Stimulated activated CD8-positive, alpha-beta memory T cell treated with anti-CD3 and anti-CD28 coated beads, Interleukin-4, amount 100 ng/mL, for 24 hours (primary cell): ENCODE measurements at places on chromosomes 1 and 21.

DNA sequence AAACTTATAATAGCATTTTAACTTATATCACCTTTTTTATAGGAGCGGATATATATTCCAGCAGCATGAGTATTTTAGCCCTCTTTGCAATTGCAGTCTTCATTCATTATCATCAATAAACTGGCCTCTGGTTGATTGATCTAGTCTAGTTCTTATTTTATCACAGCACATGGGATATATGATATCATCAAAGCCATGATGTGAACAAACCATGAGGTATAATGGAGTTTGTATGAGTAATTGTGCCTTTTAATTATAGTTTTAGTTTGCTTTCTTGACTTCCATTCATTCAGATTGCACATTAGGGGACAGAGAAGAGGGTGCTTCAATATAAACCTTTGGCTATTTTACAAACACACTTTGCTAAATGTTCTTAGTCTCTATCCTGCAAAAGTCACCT is 3.5 kb upstream of the UBR4 start:
- no peak for DNase-seq

GRCh38 chr1:60052601-60053000 is 21.0 kb downstream of the C1orf87 start:
- no peak for DNase-seq

DNA sequence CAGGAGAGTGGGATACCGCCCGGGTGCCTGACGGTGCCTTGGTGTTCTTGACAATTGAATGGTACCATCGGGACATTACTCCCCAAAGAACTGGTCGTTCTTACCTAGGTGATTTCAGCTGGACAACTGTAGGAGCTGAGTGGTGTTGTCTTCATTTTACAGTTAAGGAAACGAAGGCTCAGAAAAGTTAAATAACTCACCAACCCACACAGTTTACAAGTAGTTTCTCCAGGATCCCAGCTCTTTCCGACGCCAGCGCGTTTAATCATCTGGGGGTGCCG is 1.6 kb downstream of the PIK3CD start:
- no peak for DNase-seq

- DNase-seq = no peak
These were observed 247.3 kb downstream of the FOXD2 start for GRCh38 chr1:47684964-47685762.

DNA sequence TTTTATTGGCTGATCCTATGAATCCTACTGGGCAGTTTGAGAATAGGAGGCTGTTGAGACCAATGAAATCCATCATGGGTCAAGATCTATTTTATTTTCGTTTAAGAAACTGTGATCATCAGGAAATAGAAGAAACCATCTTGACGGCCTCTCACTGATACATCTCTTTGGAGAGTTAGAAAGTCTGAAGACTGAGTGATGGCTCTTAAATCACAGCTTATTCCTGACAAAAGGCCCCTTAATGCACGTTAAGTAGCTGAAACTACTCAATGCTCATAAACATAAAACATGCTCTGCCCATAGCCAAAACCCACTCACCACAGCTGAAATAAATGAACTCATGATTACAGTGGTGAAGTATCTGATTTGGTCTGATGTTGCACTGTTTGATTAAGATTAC is 784.5 kb upstream of the NEGR1 start:
- DNase-seq = no peak

DNA sequence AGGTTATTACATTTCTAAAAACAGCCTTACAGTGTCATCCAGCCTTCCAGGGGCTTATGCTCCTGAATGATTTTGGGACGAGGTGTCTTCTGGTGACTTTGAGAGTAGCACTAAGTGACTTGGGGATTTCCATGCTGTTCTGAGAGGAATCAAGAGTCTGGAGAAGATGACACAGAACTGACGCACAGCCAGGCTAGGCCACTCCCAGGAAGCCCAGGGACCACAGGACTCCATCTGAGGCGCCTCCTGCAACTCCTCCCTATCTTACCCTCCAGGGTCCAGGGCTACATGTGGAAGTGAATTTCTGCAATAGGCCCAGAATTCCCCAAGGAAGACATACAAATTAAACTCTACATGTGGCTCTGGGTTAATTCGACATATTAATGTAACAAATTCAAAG is 92.5 kb downstream of the SLC25A24 start:
- peak; percentile 18 for DNase-seq

GRCh38 chr1:162030759-162031280 is 7.2 kb upstream of the OLFML2B start:
- DNase-seq = no peak

DNA sequence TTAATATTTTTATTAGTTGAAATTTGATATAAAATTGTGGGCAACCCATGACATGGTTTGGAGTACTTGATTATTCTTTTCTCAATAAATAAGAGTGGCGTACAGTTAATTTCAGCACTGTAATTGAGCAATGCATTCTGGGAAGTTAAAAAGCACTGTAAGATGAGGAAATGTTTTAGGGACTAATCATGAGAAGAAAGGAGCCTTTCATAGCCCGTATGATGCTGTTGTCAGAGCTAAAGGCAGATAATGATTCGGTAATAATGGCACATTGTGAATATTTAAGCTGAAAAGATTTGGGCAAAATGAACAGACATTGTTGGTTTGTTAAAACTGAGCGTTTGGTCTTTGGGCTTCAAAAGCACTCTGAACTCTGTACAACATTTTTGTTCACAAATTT is 139.3 kb downstream of the NFIA start:
- DNase-seq = no peak

GRCh38 chr21:34574601-34575529 is 40.0 kb downstream of the RCAN1 start:
- no peak for DNase-seq

DNA sequence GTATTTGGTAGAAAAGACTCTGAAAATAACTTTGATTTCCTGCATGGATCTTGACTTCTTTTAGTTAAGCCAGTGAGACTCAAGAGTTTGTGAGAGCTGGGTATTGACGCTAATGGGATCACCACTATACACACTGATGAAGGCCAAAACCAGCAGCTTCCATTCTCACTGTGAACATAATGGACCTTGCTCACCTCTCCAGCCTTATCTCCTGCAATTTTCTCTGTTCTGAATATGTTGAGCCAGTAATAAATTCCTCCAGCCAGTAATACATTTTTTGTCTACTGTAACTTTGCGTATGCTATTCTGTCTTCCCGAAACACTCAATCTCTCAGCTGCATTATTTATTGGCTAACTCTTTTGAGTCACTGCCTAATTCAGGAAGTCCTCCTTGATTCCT is 111.6 kb upstream of the PPP2R5A start:
- DNase-seq = no peak

DNA sequence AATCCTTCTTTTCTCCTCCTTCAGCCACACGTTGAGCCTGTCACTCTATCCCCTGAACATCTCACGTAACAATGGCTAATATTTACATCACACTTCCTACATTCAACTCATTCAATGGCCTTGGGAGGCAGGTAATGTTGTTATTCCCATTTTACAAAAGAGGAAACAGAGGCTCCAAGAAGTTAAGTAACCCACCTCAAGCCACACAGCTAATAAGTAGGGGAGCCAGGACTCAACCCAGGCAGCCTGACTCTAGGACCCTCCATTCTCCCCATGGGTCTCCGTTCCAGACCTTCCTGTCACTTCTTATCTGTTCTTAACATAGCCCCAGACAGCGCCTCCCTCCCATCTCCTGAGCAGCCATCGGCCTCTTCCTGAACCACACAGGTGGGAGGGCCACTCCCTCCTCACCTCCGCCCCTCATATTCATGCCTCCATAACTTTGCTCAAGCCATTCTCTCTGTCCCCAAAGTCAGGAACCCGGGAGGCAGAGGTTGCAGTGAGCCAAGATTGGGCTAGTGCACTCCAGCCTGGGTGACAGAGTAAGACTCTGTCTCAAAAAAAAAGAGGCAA is 2.2 kb downstream of the PADI4 start:
- DNase-seq = no peak

DNA sequence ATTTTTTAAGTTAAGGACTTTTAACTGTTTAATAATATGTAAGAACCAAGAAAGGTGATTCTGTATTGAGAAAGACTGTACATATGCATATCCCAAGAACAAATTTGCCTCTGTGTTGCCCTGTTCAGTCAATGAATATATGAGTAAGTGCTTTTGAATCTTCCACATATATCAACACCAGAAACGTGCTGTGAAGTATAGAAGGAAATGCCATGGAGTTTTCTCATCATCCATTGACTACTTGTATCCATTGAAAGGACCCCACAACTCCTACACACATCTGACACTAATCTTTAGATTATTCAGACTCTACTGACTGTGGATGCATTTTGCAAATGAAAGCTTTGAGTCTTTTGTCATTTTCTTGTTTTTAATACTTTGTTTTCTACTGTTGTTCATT is 366.9 kb downstream of the S1PR1 start:
- no peak for DNase-seq

DNA sequence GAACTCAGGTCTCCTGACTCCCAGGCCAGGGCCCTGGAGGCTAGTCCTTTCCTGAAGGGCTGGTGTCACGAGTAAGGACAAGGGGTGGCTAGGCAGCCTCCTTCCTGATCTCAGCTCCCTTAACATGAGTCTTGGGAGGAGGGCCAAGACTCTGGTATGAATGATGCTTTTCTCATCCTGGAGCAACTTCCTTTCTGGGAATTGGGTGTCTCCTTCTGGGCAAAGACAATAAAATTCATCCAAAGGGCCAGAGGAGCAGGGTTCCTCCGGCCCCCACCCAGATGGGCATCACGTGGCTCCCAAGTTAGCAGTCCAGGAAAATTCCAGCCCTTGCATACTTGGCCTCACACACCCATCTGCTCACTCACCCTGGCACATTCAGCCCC is at the start of gene FAM167B:
Gene FAM167B, plus strand, starts transcription at position 335 of the 386 bp plus-strand sequence. CDS start 200 bp downstream, outside the sequence.
- no peak for DNase-seq

GRCh38 chr1:172698224-172698623 is 39.3 kb downstream of the FASLG start:
- DNase-seq = no peak

DNA sequence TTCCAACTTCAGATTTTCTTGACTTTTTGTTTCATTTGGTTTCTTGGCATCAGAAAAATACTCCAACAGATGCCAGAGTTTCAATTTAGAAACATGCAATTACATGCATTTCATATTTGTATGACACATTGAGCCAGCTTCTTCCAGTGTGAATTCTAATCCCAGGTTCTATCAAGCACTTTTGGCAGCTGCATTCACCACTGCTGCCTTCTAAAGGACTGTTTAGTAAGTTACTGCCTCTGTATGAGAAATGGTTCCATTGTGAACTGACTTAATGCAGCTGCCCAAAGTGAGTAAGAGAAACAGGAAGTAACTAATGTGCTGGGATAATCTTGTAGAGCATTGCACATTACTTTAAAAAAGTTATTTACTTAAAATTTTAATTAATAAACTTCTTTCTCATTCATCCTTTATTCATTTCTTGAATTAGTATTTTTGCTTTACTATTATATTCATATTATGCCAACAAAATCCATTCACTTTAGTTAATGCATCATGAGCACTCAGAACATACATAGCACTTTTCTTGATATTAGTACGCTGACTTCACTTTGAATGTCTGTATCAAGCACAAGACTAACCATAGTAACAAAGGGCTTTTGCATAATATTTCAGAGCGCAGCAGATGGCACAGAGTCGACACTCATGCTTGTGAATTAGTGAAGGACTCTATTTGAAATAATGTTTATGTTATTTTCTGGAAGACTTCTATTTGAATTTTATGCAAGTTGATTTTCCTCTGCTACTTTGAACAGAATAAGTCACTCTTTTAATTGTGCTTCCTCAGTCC is 9.8 kb downstream of the RGS18 start:
- no peak for DNase-seq

DNA sequence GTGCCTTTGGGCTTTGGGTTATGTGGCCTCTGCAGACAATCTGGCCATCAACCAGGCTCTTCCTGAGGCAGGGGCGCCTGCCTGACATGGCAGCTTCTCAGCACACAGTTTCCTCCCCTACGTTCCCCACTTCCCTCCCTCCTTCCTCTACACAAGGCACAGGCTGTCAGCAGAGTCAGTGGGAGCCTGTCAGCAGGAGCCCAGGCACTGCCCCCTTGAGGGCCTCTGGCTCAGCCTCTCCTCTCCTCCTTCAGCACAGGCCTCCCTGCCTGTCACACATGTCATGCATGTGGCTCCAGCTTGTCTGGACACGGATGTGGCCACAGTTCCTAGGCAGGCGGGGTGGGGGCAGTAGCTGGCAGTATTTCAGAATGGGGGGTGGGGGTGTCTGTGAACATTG is 52.2 kb upstream of the ARTN start:
- no peak for DNase-seq

- DNase-seq = no peak
These were observed 13.4 kb downstream of the LRRC41 start for GRCh38 chr1:46289976-46290375.

DNA sequence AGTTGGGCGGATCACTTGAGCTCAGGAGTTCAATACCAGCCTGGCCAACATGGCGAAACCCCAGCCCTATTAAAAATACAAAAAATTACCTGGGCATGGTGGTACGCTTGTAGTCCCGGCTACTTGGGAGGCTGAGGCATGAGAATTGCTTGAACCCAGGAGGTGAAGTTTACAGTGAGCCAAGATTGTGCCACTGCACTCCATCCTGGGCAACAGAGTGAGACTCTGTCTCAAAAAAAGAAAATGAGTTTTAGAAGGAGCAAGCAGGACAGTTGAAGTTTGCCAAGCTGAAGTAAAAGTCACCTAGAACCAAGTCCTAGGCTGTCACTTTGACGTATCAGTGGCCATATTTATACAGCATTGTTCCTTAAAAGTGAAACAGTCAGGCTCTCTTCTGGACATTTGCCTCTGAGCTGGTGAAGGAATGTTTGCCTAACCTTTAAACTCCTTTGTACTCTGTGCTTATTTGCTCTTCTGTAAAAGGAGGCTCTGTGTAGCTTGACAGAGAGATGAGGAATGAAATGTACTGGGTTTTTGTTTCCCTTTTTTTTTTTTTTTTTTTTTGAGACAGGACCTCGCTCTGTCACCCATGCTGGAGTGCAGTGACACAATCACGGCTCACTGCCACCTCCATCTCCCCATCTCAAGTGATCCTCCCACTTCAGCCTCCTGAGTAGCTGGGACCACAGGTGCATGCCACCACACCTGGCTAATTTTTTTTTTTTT is 2.8 kb downstream of the RAB4A start:
- no peak for DNase-seq

DNA sequence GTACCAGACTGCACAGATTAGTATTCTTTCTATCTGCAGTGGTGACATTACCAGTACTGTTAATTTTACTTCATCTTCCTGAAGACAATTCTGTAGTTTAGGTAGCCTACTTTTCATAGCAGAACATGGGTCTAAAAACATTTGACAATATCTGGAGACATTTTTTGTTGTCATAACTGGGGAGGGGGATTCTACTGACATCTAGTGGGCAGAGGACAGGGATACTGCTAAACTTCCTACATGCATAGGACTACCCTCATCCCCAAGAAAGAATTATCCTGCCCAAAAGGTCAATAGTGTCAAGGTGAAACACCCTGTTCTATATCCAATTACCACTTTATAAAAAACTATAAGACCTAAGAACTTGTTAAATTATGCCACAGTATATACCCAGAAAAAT is 3.4 kb upstream of the ARHGAP29 start:
- DNase-seq = no peak

GRCh38 chr1:212396638-212397037 is 18.0 kb downstream of the PACC1 start:
- no peak for DNase-seq
